ENCODE measurements at places on chromosomes 13 and 19.

DNA sequence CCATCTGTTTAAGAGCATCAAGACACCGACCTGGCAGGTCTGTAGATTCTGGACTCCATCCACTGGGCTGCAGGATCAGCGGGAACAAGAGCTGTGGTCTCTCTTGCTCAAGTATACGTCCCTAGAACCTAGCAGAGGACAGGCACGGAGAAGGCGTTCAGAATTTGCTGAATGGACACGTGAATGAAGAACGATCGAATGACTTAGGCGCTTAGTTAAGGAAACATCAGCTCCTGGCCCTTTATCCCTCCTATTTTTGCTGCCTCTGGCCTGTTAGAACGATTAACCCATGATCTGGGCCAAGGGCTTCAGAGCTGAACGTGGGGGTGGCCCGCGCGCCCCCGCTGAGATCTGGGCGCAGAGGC lies 953 bp downstream of the DZIP1 start:
- no peak for DNase-seq

DNA sequence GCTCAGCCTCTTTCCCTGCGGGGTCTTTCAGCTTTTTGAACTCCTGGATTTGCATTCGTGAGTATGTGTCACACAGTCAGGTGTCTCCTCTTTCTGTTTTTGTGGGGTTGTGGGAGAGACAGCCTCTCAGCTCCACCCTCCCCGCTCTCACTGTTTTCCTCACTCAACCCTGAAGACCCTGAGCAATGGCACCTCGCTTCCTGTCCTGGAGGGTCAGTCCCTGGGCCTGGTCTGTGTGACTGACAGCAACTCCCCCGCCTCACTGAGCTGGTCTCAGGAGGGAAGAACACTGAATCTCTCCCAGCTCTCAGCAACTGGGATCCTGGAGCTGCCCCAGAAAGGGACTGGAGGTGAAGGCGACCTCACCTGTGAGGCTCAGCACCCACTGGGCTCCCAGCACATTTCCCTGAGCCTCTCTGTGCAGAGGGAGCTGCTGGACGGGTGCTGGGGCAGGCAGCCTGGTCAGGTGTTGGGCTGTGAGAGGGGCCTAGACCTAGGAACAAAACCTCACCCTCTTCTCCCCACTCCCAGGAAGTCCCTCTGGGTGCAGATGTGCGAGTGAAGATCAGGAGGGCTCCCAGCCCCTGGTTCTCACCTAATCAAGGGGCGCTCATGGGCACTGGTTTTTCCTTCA lies 4.2 kb upstream of the SIGLEC7 start:
- DNase-seq = no peak

GRCh38 chr13:38340624-38341023 lies 9.0 kb upstream of the UFM1 start:
- no peak for DNase-seq

DNA sequence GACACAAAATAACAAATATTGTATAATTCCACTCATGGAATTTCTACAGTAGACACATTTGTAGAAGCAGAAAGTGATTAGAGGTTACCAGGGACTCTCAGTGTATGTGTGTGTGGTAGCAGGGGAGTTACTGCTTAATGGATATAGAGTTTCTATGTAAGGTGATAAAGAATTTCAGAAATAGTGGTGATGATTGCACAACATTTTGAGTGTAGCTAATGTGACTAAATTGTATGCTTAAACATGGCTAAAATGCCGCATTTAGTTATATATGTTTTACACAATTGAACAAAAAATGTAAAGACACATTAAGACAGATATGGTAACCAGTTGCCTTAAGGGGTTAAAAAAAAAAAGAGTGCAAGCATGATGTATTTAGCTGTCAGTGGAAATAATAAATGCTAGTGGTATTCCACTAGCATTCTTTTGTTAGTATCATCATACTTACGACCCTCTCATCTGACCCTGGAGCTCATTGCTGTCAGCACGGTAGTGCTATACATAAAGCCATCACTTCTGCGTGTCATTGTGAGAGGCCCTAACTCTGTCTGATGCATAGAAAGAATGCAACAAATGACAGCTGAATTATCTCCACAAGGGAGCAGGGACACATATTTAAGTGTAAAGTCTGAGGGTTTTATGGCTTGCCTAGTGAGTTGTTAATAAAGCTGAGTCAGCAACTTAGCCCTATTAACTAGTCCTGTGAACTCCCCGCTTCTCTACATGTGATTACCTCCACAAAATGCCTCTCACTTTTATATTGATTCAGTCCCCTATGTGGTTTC lies 134.1 kb upstream of the RXFP2 start:
- DNase-seq = no peak

- no peak for DNase-seq
Measured at GRCh38 chr13:53075356-53076041, 46.9 kb downstream of the OLFM4 start.

GRCh38 chr19:44517146-44517545 lies 12.3 kb downstream of the CEACAM20 start:
- no peak for DNase-seq
